H4 (cell line): ENCODE measurements at places on chromosomes 1 and 21. TPM values are rescaled to one million over a fixed set of nuclear protein-coding genes. Genes with fewer than 3 reads are reported as not detected.
A peak's percentile ranks its signal among the peaks of the same experiment; 100 is the strongest.

- DNase-seq, result no peak
Measured at GRCh38 chr1:201625226-201625761, 86.4 kb downstream of the NAV1 start.

GRCh38 chr1:40783001-40783905 is at the start of gene KCNQ4:
Gene KCNQ4 (plus strand): TSS chr1:40783787. CDS start chr1:40784094, 307 bp downstream.
- no peak for DNase-seq

DNA sequence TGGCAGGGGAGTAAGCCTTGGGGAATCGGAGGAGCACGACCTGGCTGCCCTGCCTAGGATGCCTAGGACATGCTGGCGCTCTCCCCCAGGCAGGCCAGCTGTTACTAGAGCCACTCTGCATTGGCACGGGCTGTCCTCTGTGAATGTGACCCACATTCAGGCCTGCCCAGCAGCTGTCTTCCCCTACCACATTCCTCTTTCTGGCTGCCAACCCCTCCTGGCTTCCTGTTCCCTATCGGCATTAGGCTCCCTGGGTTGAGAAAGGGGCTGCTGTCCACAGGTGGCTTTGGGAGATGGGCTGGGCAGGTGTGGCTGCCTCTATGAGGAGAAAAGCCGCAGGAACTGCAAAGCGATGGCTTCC is 2.3 kb upstream of the NFASC start:
- no peak for DNase-seq

GRCh38 chr1:222543817-222544216 is 4.1 kb downstream of the HHIPL2 start:
- DNase-seq, result no peak

GRCh38 chr1:24465099-24465498 is 37.5 kb upstream of the RCAN3 start:
- DNase-seq, result no peak

- no peak for DNase-seq
Measured at GRCh38 chr1:165543532-165544438, at the start of gene LRRC52. Gene LRRC52 (plus strand): TSS chr1:165544000. CDS start chr1:165544297, 297 bp downstream.

- peak; percentile 74 for DNase-seq
Measured at GRCh38 chr21:27425574-27425973, 458.7 kb upstream of the ADAMTS5 start.

DNA sequence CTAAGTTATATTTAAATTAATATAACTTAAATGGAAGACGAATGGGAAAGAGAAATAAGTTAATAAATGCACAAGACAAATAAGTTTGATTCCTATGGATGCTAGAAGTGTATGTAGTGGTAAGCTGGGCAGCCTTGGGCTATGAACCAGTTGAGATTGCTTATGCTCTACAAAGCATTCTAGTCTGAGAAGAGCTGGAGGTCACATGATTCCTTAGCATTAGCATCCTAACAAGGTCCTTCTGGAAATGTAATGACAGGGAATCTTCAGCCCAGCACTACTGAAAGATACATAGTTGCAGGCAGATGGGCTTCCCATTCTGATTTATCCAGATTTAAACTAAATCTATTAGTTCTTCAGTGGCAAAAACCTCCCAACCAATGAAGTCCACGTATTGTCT is 102.3 kb upstream of the ESRRG start:
- no peak for DNase-seq

DNA sequence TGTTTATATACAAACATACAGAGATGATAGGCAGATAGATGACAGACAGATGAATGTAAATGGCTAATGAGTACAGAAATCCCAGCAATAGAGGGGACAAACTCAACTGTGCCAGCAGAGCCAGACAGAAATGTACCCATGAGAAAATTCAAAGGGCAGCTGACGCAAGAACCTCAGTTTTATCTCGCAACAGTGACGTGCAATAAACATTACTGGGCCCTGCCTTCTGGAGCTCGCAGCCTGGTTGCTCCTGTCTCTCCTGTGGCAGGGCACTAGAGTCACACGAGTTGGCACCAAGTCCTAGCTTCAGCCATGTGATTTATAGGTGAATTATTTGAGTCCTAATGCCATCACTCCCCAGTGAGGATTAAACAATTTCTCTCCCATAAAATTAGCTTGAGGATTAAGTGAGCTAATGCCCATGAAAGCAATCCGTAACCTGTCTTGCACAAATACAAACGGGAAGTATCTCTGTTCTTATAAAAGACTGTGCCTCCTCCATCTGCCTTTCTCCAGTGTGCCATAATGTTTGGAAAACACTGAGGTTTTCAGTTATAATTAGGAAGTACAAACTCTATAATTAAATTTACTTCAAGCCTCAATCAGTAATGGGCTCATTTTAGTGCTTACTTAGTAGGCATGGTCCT is 50.7 kb downstream of the VAV3 start:
- no peak for DNase-seq

GRCh38 chr1:203353486-203353885 is 2.6 kb upstream of the FMOD start:
- DNase-seq, result no peak

GRCh38 chr1:10508511-10508951 is 33.8 kb downstream of the PEX14 start:
- DNase-seq, result peak; percentile 51

- no peak for DNase-seq
Measured at GRCh38 chr1:156543066-156543465, 29.3 kb downstream of the IQGAP3 start.

- no peak for DNase-seq
Measured at GRCh38 chr1:21572735-21573277, 63.6 kb downstream of the ALPL start.

DNA sequence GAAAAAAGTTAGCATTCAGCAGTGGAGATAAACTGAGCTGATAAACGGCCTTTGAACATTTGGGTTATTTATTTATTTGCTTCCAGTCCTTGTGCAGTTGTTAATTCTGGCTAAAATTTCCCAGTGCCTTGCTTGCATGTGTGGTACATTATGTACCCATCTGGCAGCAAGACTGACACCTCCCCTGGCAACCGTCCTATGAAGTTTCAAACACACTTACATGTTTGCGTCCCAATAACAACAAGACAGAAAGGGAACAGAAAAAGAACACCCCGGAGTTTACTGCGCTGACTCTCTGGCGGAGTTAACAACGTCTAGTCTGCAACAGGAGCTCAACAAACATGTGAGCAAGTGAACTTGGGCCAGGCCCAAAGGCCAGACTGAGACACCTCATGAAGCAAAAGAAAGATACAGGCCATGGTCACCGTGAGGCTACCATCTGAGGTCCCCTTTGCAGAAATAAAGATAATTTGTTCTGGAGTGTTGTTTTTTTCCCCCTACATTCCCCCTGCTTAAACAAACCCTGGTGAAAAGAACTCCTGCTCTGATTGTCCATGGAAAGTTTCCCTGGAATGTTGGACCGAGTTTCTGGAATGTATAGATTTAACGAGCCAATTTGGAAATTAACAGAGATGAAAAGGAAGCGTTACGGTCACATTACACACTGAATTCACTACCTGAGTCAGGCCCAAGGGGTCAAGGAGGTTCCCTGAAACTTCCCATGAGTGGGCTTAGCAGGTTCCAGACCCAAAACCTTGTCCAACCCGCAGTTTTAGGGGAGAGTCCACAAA is 33.4 kb downstream of the TRABD2B start:
- no peak for DNase-seq

DNA sequence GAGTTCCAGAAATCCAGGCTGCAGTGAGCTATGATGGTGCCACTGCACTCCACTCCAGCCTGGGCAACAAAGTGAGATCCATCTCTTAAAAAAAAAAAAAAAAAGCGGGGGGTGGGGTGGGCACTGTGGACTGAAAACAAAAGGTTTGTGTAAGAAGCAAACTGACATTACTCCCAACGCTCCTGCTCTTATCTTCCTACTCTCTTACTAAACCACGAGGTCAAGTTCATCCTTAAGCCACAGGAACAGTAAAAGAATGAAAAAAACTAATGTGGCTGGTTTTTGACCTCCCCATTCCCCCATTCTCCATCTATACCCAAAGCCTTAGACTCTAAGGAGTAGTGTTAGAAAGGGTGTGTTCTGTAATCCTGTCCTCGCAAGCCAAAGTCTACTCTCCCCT is 30.8 kb downstream of the TFAP2E start:
- no peak for DNase-seq

- no peak for DNase-seq
Measured at GRCh38 chr1:167679714-167680113, 42.1 kb upstream of the MPZL1 start.

- DNase-seq, result peak; percentile 25
Measured at GRCh38 chr1:206693029-206693428, 8.3 kb downstream of the MAPKAPK2 start.

DNA sequence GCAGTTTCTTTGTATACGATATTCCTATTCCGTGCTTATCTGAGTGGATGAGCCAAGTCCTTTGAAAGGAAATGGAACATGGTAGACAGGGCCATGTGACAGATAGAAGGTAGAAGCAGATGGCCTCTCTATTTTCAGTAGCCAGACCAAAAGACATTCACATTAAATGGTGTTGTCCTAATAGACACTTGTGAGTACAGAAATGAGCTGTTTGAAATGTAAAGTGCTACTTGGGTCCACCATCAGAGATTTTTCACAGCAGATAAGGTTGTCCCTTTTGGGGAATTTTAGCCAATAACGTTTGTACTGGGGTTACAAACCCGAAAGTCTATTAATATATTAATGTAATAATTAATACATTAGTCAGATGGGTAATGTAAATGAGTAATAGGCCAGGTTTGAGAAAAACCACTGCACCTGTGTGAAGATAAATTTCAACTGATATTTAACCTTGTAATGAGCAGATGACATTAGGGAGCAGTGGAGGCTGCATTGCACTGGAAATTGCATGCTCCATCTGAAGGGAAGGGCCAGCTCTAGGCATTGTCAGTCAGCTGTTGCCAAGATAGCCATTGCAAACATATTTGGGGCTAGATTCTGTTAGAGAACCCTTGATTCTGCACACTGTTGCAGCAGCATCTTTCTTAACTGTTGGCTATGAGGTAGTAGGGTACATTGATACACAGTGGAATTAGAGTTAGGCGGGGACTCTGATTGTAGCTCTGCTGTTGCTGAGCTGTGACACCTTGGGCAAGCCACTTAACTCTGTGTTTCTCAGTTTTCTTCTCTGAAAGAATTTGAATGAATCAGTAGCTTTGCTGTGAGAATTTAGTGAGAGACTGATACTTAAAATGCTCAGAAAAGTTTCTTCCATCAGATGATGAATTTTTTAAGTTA is 43.8 kb downstream of the FGGY start:
- no peak for DNase-seq

DNA sequence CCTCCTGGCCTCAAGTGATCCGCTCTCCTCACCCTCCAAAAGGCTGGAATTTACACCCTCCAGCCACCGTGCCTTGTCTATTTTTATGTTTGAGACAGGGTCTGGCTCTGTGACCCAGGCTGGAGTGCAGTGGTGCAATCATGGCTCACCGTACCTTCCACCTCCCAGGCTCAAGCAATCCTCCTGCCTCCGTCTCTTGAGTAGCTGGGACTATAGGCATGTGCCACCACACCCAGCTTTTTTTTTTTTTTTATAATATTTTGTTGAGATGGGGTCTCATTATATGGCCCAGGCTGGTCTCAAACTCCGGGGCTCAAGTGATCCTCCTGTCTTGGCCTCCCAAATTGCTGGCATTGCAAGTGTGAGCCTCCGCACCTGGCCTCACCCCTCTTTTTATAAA is 38.8 kb downstream of the TRPM2 start:
- DNase-seq, result no peak

- no peak for DNase-seq
Measured at GRCh38 chr1:163399976-163400601, 78.3 kb downstream of the NUF2 start.

DNA sequence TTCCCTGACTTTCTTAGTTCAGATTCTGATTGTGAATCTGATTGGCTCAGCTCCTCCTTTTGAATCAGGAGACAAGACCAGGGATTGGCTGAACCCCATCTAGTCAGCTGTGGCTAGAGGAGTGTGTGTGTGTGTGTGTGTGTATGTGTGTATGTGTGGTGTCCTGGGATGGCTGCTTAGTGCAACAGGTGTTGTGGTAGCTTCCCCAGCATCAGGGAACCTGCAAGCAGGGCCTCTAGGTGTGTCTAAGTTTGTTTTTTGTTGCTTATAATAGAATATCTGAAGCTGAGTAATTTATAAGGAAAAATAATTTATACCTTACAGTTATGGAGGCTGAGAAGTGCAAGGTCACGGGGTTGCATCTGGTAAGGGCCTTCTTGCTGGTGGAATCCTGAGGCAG is 13.2 kb upstream of the ALPL start:
- DNase-seq, result no peak

DNA sequence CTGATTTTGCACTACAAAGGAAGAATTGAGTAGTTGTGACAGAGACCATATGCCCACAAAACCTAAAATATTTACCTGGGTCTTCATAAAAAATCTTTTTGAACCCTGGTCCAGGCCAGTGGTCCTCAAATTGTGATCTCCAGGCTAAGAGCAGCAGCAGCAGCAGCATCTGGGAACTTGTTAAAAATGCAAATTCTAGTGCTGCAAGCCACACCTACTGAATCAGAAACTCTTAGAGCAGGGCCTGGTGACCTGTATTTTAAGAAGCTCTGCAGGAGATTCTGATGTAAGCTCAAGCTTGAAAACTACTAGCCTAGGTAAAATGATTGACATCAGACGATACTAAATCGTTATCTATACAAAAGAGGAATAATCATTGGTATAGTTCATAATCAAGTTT is 112.2 kb downstream of the LRRC7 start:
- DNase-seq, result no peak

DNA sequence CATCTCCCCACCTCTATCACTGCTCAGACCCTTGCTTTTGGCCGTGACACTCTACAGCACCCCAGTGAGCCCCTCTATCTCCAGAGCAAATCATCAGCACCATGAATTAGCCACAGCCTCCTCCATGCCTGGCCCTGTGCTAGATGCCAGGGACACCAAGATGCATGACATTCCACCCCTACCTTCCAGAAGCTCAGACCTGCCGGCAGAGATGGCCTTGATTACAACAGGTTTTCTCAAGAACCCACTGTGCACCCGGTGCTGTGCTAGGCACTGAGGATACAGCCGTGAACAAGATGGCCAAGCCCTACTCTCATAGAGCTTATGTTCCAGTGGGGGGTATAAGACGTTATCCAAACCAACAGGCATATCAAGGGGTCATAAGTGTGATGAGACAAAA is 30.6 kb downstream of the CDK18 start:
- DNase-seq, result no peak

- DNase-seq, result no peak
Measured at GRCh38 chr1:9183441-9183840, 51.1 kb upstream of the H6PD start.

The OLIG2 gene
- 1.5 and 1.7 TPM in 2 replicates for total RNA-seq

The NEK2 gene
- 37.0 and 53.1 TPM in 2 replicates for total RNA-seq

The ZNF678 gene
- 6.0 and 6.3 TPM in 2 replicates for total RNA-seq

The GJA9 gene
- not detected in 2 replicates for total RNA-seq

The HES2 gene
- not detected in 2 replicates for total RNA-seq

The ERICH3 gene
- 0.29 TPM in 1 of 2 replicates, not detected in the other for total RNA-seq

The IFI44L gene
- 58.5 and 79.9 TPM in 2 replicates for total RNA-seq

The ABCA4 gene
- total RNA-seq, result 1.0 and 1.1 TPM in 2 replicates

The CFAP141 gene
- total RNA-seq, result not detected in 2 replicates

The RGS8 gene
- total RNA-seq, result not detected in 2 replicates

The KRTAP21-2 gene
- not detected in 2 replicates for total RNA-seq

The CELF3 gene
- total RNA-seq, result not detected in 2 replicates
